Stimulated activated CD4-positive, alpha-beta T cell treated with anti-CD3 and anti-CD28 coated beads, Interleukin-4, amount 100 ng/mL, for 24 hours (primary cell): ENCODE measurements at places on chromosomes 2 and 18.
A peak's percentile ranks its signal among the peaks of the same experiment; 100 is the strongest.

DNA sequence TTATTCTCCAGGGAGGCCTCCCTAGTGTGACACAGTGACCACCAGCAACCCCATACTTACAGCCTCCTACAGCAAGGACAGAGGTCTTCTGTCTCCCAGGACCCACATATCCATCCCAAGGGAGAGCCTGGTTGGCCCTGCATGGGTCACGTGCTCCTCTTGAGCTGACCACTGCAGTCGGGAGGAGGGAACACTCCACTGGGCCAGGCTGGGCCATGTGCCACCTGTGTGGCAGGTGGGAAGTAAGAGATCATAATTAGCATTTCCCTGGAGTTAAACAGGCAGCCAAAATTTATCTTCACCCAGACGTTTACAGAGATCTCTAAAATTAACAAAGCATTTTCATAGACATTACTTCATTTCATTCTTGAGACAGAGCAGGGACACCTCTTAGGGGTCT, 33.4 kb upstream of the MLPH start:
- DNase-seq: no peak

DNA sequence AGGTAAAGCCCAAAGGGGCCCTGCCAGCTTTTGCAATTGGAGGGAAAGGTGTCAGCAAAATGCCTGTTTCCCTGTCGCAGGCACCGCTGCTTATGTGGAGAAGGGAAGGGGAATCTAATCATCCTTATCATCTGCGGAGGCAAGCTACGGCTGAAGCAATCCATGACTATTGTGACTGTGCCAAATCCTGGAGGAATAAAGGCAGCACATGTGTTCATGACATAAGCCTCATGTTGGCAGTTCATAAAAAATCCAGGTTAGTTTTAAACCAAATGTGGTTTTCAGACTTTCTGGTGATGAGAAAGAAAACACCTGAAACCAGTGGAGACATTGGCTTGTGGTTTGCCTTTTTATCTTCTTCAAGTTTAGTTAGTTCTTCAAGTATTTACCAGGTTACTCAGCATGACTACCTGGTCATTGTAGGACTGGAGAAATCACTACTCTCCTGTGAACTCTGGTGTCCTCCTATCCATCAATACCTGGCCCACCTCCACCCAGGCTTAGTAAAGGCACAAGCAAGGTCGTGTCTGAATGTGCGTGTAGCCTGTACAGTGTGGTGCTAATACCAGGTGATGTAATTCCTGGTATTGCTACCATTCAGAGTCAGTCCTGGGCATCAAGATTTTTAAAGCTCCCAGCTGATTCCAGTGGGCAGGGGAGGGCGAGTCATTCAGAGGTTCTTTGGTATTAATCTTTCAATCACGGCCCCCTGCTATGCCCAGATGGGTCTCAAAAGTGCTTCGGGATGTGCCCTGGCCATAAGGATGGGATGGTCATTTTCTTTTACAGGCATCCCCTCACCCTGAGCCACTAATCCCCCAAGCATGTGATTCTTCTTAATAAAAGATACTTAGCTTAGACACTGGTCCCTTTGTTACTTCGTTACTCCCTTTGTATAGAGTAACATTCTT, 96.8 kb downstream of the TGFA start:
- no peak for DNase-seq

GRCh38 chr2:172693037-172693436, 42.6 kb upstream of the RAPGEF4 start:
- DNase-seq: peak; percentile 64

DNA sequence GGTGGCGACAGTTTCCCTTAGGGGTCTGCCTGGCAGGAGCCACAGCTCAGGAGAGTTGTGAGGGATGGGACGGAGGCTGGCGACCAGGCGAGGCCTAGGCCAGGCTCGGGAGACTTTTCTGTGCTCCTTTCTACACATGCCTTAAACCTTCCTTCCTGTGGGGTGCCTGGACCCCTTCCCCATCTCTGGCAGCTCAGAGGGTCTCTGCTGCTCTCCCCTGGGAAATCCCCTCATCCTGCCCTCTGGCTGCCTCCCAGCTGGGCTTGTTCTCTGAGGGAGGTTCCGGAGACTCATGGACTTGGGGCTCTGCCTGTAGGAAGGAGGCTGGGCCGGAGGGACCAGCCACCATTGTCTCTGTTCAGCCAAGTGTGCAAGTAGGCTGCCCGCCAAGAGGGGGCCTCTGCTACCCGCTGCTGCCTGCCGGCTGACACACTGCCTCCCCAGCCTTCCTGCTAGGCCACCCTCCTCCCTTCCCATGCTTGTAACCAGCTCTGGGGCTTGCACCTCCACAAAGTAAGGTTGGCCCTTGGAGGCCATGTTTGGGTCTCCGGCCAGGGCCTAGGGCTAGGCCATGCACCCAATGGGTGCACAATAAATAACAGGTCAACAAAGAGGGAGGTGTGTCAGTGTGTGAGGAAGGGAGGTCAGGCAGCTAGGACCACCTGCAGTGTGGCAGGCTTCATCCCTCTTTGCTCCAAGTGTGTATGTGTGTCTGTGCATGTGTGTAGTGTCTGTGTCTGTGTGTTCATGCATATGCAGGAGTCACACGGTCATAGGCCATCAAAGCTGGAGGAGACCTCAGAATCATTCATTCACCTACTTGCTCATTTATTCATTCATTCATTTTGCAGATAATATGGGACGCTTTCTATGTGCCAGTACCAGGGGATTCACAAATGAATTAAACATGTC, 28.8 kb downstream of the PSD4 start:
- DNase-seq: no peak

DNA sequence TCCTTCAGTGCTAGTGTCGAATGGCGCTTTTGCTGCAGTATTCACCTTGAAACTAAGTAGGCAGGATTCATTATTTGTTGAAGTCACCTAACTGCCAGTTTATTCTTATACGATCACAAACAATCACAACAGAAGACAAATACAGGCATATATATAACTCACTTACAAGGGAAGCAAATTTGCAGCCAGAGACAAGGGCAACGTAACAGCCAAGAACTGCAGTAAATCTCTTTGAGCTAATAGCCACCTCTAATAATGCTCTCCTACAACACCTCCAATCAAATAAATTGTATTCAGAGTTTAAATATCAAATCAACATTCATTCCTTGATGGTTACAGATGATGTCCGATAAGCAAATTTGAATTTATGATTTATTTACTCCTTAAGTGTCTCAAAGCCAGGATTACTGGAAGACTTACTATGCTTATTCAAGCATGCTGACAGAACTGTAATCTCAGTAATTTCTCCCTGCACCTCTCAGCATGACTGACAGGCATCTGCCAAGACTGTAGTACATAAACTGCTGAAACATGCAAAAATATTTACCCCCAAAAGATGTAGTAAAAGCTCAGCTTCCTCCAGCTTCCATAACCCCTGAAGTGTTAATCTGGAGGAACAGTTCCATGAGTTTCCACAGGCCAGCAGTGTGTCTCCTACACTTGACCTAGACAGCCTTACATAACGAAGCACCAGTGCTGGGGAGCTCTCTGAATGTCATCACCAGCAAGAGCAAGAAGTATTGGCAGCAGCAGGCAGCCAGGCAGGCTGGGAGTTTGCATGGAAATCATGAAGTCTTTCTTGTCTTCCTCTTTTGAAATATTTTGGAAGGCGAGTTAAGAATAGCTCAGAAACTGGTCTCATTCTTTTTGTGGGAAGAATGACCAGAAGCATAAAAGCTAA, 20.9 kb upstream of the SCN1A start:
- DNase-seq: no peak

- no peak for DNase-seq
Observed at GRCh38 chr2:119545754-119546446, 1.7 kb downstream of the CFAP221 start.

DNA sequence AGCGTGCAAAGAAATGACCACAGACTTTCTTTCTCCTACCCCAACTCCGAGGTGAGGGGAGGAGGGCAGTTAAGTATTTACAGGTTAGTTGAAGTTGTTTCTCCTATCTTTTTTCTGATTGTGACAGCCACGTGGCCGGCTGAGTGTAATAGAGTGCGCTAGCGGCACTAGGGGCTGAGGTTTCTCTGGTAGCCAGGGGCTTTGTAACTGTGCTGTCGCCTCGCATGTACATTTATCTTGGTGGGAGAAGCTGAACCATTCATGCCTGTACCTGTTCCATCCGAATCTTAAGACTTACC, 214.1 kb upstream of the STON1 start:
- DNase-seq: peak; percentile 51

- no peak for DNase-seq
Observed at GRCh38 chr2:46861916-46862315, 53.7 kb downstream of the MCFD2 start.

DNA sequence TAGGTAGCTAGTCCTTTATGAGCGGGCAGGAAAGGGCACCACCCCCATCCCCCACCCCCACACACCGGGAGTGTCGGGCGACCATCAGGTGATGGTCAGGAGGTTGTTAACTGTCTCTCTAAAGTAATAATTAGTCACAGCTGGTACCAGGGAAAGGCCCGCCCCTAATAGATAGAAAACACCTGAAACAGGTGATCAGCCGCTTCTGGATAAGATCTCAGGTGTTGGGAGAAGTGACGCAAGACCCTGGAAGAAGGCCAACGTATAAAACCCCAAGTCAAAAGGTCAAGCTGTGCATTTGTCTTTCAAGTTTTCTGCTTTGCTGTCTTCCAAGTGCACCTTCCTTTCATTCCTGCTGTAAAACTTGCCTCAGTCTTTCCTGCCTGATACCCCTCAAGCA, 59.6 kb upstream of the LINC00305 start:
- DNase-seq: no peak

GRCh38 chr18:11654736-11655605, 34.1 kb upstream of the GNAL start:
- DNase-seq: peak; percentile 46

- no peak for DNase-seq
Observed at GRCh38 chr18:25497151-25497794, 145.3 kb upstream of the ZNF521 start.

GRCh38 chr18:3906116-3906750, 456.3 kb downstream of the TGIF1 start:
- DNase-seq: no peak

GRCh38 chr2:95017071-95017501, 8.4 kb upstream of the MAL start:
- DNase-seq: no peak

GRCh38 chr2:163953390-163953907, 217.6 kb upstream of the FIGN start:
- no peak for DNase-seq

GRCh38 chr2:86703704-86704361, 16.3 kb upstream of the RMND5A start:
- no peak for DNase-seq

DNA sequence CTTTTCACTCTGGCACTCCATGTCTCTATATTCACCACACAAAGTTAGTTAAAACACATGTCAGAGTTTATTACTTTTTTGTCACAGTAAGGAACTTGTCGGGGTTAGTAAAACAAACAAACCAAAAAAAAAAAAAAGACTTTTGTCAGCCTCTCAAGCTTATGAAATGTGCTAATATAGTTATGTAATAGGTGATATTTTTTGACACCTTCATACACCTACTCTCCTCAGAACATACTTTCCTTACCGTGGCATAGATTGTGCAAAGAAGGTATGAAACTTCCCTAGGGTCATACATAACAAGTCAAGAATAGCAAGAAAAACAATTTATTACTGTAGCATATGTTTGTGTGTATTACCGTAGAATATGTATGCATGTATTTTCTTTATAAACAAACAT, 633.3 kb downstream of the CNTNAP5 start:
- DNase-seq: no peak

- no peak for DNase-seq
Observed at GRCh38 chr2:5764041-5764440, 71.9 kb downstream of the SOX11 start.

- DNase-seq: no peak
Observed at GRCh38 chr2:120631724-120632123, 103.9 kb upstream of the GLI2 start.

- DNase-seq: no peak
Observed at GRCh38 chr2:29263886-29264285, 148.7 kb downstream of the CLIP4 start.

DNA sequence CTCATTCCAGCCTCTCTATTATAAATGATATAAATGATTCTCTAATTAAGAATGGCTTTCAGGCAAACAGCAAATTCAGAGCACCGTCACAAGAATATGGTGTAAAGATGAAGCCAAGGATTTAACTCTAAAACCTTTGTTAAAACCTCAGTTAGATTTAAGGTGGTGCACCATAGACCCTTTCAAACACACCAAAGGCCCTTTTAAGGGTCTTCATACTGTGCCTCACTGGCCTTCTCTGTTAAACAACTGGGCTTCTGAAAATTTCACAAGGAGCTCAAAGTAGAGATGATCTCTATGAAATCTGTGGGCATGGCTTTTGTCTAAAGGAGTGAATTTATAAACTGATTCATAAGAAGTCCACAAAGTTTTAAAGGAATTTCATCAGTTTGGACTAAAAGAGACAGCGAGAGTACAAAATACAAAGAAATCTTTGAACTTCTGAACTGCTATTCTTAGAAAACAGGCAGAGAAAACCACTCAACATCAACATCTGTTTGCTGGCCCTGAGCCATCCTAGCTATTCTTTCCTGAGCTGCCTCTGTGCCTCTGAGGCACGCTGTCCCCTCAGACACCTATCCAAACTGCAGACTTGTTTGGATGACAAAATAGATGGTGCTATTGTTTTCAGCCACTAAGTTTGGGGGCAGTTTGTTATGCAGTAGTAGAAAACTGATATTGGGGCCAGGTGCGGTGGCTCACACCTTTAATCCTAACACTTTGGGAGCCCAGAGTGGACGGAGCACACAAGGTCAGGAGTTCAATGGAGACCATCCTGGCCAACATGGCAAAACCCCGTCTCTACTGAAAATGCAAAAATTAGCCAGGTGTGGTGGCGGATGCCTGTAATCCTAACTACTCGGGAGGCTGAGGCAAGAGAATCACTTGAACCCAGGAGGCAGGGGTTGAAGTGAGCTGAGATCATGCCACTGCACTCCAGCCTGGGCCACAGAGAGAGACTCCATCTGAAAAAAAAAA, 72.9 kb upstream of the MYCN start:
- no peak for DNase-seq

- DNase-seq: peak; percentile 32
Observed at GRCh38 chr2:111209045-111209514, 88.4 kb downstream of the BCL2L11 start.

DNA sequence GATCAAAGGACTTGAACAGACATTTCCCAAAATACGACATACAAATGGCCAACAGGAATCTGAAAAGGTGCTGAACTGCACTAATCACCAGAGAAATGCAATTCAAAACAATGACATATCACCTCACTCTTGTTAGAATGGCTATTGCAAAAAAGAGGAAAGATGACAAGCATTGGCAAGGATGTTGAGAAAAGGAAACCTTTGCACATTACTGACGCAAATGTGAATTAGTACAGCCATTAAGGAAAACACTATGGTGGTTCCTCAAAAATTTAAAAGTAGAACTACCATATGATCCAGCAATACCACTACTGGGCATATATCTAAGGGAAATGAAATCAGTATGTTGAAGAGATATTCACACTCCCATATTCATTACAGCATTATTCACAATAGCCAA, 57.7 kb upstream of the ASPRV1 start:
- DNase-seq: no peak

DNA sequence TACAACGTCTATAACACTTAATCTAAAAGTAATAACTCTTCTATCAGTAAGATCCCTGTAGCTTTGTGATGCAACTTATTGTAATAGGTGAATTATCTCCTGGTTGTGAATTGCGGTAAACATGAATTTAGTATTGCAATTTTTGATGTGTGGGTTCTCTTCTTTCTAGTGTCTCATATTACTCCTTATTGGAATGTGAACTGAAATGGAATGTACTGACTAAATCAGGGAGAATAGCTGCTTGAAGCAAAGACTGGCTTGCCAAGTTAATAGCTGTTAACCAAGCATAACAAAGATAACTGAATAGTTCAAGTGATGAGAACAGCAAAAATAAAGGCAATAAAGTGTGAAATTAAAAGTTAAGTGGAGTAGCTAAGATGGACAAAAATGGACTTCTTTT, 60.5 kb upstream of the TFPI start:
- DNase-seq: no peak

GRCh38 chr18:37225279-37225678, 340.3 kb downstream of the CELF4 start:
- no peak for DNase-seq
